ENCODE measurements at places on chromosomes 2 and 18.

DNA sequence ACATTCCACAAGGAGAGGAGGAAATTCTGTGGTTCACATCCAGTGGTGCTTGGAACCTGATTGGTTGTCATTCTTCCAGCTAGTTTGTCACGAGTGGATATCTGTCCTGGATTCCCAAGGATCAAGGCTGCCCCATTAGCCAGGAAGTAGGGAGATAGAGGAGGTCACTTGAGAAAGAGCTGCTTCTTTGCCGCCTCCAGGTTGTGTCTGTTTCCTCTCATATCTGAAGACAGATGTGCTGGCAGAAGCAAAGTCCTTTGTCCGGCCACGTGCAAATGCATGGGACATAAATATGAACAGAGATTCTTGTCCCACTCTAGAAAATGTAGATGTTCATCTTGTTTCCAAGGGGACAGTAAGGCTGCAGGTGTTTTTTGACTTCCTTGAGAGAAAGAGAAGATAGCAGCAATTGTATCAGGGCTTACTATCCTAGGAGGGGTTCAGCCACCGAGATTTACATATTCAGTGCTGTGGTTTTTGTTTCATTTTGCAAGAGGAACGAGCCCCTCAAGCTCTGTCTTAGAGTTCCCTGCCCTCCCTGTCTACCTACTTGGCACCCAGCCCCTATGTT is 174.4 kb downstream of the RPIA start:
- DNase-seq, result no peak

DNA sequence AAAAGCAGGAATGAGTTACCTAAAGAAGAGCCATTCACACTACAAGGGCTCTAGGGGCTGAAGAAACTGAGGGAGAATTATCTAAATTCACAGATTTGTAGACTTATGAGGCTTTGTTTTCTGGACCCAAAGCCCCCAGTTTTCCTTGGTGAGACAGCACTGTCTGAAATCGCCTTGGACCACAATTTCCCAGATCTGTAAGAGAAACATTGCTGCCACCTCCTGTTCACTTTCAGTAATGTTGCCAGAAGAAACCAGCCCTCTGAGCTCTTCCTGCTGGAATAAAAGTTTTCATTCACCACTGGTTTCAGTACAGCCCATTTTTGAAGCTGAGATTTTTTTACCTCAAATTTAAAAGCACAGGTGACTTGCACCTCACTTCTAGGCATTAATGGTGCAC is 169.2 kb downstream of the CDH20 start:
- no peak for DNase-seq

DNA sequence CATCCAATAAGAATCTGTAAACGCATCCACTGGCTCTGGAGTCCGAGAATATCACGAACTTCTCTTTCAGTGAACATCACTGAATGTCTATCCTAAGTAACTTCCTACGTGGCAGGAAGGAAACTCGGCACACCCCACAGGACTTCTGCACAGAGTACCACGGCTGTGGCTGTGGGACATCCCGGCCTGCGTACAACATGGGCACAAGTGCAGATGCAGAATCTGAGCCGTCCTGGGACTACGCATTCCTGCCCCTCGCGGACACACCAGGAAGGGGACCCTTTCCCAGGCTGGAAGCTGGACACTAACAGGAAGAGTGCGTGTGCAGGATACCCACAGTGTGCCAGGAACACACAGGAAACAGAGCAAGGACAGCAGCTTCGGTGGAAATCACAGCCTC is 60.6 kb downstream of the ZNF516 start:
- DNase-seq, result no peak

GRCh38 chr2:40286721-40287120 is 165.2 kb downstream of the SLC8A1 start:
- DNase-seq, result no peak

DNA sequence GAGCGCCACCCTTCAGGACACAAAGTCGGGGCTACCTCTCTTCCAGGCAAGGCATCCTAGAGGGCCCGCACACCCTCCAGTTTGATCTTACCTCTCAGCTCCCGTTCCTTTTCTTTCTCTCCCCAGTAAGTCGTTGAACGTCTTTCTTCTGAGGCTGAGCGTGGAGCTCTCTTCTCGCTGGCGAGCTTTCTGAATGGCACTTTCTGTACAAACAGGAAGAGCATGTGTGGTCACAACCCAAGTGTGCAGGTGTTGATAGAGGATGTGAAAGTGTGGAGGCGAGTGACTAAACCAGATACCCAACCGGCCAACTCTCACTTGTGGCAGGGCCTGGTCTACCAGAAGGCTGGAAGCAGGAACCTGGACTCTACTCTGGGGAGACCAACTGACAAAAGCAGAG is at the start of gene AFF3:
AFF3 (minus strand) TSS at position 198 of the 400 bp plus-strand sequence. CDS start 38,136 bp downstream, outside the sequence.
- DNase-seq, result peak; percentile 31

DNA sequence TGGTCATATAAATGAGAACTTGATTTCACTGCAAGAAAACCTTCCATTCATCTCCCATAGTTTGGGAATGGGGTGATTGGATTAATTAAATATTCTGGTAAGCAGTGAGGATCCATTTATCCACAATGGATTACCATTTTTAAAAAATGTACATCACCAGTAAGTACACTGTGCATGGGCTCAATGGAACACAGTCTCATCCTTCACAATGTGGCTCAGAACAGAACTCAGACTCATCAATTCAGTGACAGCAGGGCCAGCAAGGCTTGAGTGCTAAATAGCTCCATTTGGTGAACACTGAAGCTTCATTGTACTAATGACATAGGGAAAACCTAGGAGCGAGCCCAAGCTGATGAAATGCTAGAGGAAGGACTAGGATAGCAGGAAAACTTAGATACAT is 223.8 kb downstream of the CMPK2 start:
- no peak for DNase-seq

DNA sequence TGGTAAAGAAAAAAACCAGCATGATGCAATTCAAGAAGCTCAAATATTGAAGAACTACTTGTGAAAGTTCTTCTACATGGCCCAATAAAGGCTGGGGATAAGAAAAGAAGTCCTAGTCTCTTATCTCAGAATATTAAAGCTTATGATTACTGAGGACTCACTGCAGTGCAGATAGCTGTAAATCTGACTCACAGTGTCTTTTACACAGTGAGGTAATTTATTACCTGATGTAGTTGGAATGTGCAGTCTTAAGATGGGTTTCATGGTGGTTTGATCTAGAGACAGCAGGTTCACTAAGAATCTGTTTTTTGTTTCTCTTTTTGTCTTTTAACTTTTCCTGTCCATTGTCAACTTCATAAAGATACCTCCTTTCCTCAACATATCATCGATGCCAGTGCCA is 484.0 kb upstream of the MAP2 start:
- no peak for DNase-seq

GRCh38 chr2:121562269-121563176 is 31.8 kb downstream of the RNU4ATAC start:
- DNase-seq, result no peak

DNA sequence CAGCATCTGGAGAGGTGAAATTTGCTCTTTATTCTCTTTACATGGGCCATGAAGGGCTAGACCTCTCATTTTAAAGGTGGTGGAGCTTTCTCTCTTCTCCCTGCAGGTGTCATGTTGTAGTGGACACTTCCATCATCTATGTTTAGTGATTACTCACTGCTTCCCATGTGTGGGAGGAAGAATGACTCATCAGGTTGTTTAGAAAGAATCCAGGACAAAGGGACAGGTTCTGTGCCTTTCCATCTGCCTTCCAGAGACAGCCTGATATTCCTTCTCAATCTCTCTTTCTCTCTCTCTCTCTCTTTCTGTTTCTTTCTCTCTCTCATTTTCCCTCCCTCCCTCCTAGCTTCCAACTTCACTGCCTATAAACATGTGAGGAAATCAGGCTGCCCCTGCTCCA is 38.7 kb downstream of the SCG2 start:
- no peak for DNase-seq

DNA sequence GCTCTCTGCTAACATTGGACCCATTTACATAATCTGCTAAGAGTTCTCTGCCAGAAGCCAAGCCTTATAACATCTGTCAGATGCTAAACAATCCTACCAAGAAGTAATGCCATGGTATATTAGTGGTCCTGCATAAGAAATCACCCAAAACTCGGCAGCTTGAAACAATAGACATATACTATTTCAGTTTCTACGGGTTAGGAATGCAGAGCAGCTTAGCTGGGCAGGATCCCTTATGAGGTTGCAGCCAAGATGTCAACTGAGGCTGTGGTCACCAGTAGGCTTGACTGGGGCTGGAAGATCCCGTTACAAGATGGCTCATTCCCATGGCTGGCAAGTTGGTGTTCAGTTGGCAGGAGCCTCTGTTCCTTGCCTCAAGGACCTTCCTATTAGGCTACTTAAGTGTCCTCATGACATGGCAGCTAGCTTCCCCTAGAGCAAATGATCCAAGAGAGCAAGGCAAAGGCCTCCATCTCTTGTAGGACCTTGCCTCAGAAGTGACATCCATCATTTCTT is 25.1 kb upstream of the SOS1 start:
- DNase-seq, result no peak

DNA sequence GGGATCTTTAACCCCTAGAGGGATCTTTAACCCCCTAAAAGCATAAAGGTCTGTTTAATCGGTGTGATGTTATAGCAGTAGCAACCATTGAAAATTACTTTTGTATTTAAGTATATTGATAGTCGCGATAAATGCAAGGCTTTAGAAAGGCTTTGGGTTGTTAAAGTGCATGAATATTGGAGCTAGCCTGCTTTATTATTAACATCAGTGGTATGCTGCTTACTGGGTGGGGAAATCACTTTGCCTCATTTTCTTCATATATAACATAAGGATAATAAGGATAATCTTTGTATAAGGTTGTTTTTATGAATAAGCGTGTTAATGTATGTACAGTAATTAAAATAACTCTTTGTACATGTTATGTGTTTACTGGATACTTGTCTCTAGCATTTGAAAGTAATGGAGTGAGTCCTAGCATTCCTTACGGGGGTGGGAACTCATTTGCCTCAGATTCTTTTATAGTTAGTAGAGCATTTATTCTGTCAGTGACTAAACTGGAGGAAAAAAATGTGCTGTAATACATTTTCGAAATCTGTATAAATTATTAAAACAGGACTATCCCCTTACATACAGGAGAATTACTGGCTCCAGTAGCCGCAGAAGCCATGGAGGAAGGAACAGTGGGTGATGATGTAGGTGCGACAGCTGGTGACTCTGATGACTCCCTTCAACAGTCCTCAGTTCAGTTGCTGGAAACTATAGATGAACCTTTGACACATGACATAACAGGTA is 122.2 kb downstream of the BIRC6 start:
- DNase-seq, result no peak

DNA sequence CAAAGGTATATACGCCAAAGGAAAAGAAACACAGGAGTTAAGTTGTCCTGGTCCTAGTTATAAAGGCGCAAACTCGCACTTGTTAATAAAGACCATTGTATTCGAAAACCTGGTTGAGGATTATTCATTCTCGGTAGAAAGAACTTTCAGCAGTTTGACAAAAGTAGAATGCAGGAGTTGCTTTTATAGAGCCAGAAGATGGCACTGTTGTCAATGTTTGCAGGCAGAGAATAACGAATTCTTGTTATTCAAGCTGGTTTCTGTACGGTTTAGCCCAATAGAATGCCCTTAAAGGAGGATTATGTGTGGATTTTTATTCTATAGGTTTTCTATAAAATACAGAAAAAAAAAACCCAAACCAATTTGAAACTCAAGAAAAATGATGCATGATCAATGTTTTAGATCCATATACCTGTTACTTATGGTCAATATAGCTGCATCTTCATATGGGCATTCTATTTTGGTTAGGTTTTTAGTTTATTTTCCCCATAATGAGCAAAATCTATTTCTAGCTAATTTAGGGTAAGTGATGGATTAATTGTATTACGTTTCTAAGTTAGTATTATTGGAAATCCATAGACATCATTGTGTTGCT is 510.3 kb downstream of the PLCL1 start:
- peak; percentile 42 for DNase-seq

- DNase-seq, result no peak
These were observed 1273.6 kb upstream of the SLC39A10 start for GRCh38 chr2:194383401-194383800.

GRCh38 chr2:236959876-236960275 is 125.8 kb upstream of the COPS8 start:
- no peak for DNase-seq

DNA sequence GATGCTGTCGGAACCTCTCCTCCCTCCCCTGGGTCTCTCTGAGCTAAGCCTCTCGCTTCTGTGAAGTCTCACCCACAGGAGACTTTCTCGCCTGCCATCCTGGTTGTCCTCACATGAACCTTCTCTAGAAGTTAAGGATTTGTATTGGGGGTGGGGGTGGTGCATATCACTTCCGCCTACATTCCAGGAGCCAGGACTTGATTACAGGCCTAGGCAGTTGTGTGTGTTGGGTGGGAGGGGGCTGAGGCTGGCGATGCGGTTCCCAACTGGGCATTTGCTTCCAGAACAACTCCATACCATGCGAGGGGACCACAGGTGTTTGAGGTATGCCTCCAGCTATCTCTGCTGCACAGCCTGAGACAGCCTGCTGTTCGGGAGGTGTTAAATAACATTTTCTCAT is 56.8 kb upstream of the MGAT4A start:
- DNase-seq, result no peak

DNA sequence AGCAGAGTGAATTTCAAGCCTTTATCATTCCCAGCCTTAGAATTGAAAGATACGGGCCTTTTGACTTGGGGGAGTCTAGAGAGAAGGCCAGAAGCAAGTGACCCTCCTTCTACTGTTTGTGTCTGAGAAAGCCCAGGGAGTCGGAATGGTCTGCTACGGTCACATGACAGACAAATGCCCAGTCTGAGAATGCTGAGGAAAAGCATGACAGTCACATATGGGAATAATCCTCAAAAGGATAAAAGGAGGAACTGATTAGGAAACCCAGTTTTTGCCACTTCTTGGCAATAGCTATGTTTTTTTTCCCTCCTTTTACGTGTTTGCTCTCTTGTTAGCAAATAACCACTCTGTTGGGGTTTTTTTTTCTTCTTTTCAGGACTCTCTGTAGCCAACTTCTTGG is 38.1 kb upstream of the HNRNPA3 start:
- DNase-seq, result no peak

DNA sequence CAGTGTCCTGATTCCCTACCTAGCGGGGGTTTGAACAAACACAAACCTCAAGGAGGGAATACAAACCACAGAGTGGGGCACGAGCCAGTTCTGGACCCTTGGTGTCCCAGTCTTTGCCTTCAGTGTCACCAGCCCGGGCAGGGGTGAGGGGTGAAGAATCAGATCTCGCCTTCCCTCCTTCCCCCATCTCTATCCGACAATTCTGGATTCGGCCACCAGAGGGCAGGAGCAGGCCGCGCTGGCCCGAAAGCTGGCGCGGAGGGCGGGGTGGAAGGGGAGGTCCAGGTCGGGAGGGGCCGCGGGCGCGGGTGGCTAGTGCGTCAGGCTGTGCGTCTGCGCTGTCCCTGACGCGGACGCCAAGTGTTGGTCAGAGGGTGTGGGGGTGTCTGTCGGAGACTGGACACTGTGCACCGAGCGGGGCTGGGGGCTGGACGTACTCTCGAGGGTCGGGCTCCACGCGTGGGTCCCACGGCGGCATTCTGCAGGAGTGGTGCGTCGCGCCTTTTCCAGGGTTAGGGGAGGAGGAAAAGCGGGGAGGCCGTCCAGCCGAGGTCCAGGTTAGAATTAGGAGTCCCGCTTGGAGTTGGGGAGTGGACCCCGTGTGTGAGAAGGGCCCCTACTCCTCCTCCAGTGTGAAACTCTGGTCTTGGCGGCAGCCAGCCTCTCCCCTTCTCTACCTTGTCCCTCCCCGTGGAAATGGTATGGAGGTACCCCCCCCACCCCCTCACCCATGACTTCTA is 2.9 kb upstream of the CRYBA2 start:
- peak; percentile 80 for DNase-seq

- DNase-seq, result no peak
These were observed 93.5 kb downstream of the DYSF start for GRCh38 chr2:71546777-71547281.

- no peak for DNase-seq
These were observed 41.0 kb upstream of the ACSL3 start for GRCh38 chr2:222819722-222820333.

All from CD4-positive, alpha-beta T cell treated with Interleukin-21 for 1 hour (primary cell).